ENCODE measurements at places on chromosomes 4 and X.

DNA sequence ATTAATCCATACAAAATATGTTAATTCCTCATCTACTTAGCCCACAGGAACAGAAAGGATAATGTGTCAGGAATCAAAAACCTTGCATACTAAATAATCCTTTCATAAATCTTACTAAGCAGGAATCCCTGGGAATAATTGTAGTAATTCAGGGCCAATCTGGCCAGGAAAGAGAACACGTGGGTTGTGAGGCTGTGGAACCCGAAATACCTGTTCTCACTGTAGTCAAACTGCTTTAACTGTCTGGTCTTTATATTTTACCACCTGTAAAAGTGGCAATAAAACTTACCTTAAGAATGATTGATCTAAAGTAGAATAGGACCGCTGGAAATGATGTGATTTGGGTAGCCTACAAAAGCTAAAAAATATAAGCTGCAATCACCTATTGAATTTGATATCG is 1620.9 kb downstream of the STIM2 start:
- no peak for DNase-seq

GRCh38 chrX:3231766-3232165 is 114.7 kb downstream of the MXRA5 start:
- DNase-seq: no peak

GRCh38 chr4:978957-979701 is 5.8 kb upstream of the DGKQ start:
- DNase-seq: no peak

GRCh38 chr4:145279122-145279960 is 99.0 kb upstream of the OTUD4 start:
- no peak for DNase-seq

DNA sequence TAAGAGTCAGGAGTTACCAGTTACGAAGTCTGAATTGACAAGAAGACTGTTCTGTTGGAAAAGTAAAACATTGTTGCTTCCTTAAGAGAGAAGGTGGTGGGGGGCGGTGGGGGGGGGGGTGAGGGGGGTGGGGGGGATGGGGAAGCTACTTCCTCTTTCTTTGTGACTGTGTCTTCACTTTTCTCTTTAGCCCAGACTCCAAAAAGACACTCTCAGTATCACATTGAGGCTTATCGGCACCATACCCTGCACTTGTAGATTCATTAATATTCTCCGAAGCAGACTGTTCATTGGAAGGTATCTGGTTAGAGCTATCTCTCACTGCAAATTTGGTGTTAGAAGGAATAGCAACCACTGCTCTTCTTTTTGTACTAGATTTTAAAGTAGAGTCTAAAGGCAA is 94.5 kb upstream of the IL13RA1 start:
- DNase-seq: no peak

GRCh38 chrX:15391850-15392249 is 7.6 kb upstream of the VEGFD start:
- DNase-seq: no peak

DNA sequence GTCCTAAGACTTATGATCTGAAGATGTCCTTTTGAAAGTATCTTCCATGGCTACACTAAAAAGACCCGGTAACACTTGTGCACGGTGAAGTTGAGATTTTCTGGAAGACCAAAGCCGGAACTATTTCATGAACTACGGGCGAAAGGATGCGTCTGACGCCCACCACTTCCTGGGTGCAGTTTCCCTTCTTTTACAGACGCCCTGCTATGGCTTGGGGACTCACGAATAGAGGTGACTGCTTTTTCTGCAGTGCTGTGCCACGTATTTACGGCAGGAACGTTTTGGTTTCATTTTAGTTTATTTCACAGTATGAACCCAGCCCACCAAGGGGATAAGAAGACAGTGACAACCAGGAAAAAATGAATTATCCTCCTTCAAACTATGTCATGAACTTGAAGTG is 180.4 kb downstream of the AFAP1 start:
- peak; percentile 32 for DNase-seq

- DNase-seq: no peak
These were observed 126.9 kb downstream of the ELOVL6 start for GRCh38 chr4:110071466-110071865.

DNA sequence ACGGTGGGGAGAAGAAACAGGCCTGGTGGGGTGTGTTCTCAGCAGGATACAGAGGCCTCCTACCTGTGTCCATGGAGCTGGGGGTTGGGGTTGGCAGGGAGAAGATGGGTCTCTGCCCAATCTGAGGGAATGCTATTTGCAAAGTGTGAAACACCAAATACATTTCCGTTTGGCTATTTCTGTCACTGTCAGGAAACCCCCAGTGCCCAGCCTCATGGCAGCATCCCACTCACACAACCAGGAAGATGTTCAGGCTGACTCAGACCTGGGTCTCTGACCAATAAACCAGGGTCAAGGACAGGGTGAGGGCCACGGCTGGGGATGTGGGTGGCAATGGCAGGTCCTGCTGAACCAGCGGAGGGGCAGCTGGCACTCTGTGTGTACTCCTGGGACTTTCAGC is 41.3 kb downstream of the BCOR start:
- DNase-seq: no peak

GRCh38 chrX:77622672-77623071 is 163.3 kb downstream of the ATRX start:
- DNase-seq: no peak

GRCh38 chr4:100206850-100207249 is 16.6 kb upstream of the DDIT4L start:
- DNase-seq: no peak

DNA sequence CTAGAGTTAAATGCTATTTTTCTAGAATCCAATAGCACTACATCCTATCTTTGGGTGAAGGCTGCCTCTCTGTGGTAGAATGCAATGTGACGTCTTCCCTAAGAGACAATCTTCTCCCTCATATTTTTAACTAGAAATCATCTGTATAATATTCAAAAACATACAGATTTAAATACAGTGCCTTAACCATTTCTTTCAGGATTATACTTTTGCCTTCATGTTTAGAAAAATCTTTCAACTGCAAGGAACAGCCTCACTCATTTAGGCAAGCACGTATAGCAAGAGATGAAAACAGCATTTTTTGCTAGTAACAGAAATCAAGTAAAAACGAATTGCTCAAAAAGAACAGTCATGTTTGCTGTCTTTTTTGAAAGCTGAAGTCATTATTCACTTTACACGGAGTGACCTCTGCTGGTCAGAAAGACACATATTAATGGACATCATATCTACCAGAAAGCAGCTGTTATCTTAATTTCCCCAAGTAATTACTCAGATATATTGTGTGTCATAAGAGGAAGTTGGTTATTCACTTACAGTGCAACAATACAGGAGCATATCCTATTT is 422.3 kb downstream of the STPG2 start:
- no peak for DNase-seq
